Posterior vena cava (tissue), 2 donors: ENCODE measurements at places on chromosomes 1 and 21. TPM values are rescaled to one million over a fixed set of nuclear protein-coding genes. Genes with fewer than 3 reads are reported as not detected.
A peak's percentile ranks its signal among the peaks of the same experiment; 100 is the strongest.

- DNase-seq, result peak; percentile 78
Observed at GRCh38 chr1:51313961-51314777, 16.2 kb downstream of the TTC39A start.

DNA sequence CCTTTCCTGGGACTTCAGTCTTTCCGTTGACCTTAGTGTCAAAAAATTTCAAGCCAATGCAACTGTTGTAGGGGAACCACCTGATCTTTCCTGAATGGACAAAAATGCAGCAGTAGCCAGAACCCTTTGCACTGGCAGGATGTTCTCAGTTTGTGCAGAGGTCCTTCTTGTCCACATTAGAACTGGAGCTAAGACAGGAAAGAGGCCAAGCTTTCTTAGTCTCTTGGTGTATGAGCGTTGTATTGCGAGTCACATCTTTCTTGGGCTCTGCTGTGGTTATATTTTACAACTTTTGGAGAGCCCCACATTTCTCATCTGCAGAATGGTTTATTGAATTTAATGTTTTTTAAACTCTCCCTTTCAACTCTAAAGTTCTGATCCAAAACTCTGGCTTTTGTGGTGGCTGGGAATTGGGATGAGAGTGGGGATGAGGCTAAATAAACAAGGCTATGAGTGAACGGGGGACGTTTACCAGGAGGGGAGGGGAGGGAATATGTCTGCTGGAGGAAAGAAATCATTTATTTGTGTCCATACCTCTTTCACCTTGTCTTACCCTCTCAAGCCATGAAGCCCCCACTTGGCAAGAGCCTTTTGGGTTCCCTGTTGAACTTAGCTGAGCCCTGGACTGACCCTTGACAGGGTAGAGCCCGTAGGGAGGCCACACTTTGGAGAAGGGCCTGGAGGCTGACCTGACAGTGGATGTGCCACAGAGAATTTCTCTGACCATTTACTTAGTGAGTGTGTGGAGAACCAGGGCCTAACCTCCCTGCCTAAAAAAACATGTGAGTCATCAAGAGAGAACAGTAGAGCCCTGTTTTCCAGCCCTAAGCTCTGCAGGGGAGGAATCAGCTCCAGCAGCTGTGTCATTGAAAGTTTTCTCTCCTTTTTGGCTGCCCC, 586 bp downstream of the CHI3L2 start:
- no peak for DNase-seq

DNA sequence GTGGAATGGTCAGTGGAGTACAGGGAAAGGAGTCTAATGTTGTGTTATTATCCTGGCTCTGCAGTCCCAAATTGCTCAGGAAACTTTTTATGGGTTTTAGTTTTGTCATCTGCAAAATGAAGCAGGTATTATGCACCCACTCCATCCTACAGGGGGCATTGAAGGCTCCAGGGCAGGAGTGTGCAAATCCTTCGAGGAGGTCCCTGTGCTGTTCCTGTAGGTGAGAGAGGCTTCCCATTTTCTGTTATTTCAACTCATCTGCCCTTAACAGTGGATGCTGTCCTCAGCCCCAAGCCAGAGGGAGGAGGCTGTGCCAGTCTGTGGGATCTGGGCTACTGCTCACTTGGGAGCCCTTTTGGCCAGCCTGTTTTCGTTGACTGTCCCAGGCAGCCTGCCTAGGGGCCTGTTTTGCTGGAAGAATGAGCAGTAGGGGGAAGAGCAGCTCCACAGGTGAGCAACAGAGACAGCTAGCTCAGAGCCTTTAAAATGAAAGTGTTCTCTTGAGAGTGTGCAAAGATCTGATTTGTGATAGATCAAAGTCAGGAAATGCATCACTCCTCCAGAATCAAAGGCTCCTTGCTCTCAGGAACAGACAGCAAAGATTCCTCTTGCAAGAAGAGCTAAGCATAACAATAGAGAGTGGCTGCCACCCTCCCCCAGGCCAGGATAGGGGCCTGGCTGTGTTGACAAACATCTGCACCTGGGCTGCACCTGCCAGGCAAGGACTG, 317.6 kb upstream of the PROX1 start:
- no peak for DNase-seq

DNA sequence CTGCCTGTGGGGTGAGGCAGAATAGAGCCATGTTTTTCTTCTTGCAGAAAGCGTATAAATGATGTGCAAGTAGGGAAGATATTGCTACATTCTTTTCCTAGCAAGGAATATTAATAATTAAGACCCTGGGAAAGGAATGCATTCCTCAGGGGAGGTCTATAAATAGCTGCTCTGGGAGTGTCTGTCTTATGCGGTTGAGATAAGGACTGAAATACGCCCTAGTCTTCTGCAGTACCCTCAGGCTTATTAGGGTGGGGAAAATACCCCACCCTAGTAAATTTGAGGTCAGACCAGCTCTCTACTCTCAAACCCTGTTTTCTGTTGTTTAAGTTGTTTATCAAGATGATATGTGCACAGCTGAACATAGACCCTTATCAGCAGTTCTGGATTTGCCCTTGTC, 155.9 kb upstream of the HMCN1 start:
- DNase-seq, result no peak

The USP48 gene
- 51.4 TPM for total RNA-seq

The FCRL4 gene
- not detected for total RNA-seq
